ENCODE measurements at places on chromosomes 1 and 21.

GRCh38 chr21:15254111-15254510 lies 189.3 kb upstream of the NRIP1 start:
- DNase-seq: no peak

DNA sequence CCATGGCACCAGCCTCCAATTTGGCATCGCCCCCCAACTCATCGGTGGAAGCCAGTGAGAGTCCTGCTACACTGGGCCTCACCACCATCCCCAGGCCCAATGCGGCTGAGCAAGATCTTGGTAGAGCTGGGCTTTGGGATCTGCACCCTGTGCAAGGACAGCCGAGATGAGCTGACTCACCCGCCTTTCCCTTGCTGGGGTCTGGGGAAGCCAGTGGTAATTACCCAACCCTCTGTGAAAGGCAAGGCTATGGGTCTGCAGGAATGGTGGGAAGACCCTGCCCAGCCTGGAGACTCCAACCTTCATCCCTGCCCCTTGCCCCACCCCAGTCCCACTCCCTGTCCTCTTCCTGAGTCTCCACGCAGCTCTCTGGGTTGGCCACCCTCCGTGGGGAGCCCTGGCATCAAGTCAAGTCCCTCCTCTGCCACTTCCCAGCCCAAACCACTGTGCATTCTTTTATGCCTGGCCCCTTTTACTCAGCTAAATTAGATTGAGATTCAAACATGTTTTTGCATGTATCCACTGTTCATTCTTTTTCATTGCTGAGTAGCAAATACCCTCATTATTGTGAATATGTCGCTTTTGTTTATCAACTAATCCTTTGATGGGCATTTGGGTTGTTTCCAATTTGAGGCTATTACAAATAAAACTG lies 8.8 kb downstream of the SMCP start:
- DNase-seq: no peak

DNA sequence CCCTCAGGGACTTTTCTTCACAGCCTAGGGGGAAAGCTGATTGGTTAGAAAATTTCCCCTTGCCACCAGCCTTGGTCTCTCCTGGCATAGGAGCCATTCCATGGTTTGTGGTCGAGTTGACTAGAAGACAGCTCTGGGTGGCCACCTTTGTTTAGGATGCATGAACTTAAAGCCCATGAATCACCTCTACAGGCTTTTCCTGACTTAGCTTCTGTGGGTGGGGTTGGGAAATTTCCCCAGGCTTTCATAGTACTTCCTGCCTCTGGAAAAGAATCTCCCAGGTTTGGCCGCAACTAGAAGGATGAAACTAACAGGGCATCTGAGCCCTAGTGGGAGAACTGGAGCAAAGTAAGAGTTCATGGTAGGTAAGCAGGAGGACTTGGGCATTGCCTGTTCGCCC lies 72.6 kb downstream of the SNRPE start:
- no peak for DNase-seq

DNA sequence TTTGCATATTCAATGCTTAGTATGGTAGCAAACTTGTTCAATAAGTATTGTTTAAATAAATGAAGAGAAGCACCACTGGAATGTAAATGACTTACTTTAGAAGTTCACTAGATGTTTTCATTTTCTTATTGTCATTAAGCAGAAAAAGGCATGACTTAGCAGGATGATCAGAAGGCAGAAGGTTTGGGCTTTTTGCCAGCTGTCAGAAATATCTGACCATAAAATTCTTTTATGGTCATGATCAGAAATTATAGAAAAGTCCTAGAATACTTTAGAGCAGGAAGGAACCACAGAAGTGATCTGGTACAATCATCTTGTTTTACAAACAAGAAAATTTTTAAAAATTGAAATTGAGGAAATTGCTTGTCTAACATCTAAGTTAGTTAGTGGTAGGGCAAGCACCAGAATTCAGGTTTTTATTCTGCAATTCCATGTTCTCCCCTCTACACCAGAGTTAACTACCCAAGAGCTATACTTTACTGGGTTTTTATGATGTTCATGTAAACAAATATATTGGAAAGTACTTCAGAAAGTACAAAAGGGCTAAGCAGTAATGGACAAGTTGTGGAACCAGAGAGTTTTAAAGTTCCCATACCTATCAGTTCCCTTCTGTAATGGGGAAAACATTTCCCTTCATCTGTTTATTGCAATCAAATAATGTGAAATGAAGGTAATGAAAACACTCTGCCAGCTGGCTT lies 10.1 kb downstream of the FMO5 start:
- no peak for DNase-seq

DNA sequence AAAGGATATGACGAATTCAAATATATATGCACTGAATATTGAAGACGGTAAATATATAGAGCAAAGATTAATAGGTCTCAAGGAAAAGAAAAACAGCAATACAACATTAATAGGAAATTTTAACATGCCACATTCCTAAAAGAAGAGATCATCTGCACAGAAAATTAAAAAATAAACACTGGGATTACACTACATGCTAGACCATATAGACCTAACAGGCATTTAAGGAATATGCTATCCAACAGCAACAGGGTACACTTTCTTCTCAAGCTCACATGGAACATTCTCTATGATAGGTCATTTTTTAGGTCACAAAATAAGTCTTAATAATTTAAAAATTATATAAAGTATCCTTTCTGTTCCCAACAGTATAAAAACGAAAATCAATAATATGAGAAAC lies 1038.3 kb downstream of the KCNT2 start:
- DNase-seq: no peak

DNA sequence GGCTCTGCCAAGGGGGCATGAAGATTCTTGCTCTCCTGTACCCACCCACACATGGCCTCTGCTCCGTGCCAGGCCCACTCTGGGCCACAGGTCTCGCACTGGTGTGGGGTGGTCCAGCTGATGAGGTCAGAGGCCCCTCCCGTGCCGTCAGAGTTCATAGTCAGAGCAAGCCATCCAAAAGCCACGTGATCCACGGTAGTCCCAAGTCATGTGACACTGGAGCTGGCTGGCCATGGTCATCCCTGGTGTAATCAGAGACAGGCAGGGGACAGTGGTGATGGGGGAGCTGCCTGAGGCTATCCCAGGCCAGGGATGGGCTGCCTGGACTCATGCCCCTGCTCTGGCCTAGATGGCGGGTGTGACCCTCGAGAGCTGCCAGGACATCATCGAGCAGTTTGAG lies 10.5 kb downstream of the PLCH2 start:
- DNase-seq: no peak

GRCh38 chr1:73784026-73784425 lies 413.9 kb downstream of the LRRIQ3 start:
- no peak for DNase-seq

DNA sequence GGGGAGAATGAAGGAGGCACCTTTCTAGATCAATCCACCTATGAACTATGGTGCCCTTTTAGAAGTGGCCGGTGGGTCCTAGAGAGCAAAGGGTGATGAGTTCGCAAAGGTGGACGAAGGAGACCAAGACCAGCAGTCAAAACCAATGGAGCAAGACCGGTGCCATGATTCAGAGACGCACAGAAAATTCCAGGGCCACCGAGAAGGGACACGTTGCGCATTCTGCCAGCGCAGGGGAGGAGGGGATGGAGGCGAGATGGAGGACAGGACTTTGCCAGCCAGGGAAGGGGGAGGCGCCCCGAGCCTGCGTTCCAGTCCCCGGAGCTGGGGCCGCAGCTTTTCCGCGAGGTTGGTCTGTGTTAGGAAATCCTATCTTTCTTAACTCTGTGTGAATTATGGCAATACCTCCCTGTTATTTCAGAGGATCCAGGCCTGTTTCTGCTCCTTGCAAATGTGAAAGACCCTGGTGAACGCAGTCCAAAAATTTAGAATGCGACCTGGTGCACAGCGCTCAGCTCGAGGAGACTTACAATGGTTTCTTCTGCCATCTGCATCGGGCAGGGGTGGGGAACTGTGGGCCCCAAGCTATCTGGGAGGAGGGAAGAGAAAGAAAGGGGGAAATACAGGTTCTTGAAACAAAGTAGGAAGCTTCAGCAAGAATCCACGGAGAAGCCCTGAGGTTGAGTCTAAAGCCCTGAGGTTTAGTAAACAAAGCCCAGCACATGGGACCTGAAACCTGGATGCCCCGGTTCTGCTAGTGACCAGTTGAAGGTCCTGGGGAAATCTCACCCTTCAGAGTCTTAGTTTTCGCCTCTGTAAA lies 129.4 kb downstream of the MRPS6 start:
- DNase-seq: no peak

DNA sequence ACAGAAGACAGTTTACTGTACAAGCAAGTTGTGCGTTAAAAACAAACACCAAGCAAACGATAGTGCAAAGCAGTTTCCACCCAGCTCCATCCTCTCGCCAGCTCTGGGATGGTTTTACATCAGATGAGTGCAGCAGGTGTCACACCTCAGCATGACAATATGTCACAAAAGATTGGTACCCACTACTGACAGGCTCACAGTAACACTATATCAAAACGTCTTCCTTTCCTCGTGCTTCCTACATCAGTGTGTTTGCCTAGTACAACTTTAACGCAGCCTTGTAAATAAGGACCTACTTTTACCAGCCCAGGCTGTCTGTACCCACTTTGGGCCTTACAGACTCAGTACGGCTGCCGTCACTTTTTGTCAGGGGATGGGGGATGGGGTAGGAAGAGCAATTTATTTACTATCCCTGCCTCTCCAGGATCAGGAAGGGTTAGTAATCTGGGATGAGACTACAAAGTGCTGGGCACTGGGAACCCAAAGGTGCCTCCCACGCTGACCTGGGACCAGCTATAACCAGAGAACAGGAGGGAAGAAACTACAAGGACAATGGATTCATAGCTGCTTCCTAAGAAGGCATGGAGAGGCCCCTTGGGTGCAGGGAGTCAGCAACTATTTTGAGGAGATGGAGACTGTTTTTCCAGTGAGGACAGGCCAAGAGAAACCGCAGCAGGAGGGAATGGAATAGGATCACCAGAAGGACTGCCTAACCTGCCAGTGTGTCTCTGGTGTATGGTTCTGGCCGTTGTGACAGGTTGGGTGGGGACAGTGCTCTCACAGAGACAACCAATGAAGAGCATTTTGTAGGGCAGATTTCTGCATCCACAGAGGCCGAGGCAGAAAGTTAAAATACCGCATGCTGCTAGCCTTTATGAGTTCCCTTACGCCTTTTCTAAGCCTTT lies 30.2 kb downstream of the RUNX3 start:
- no peak for DNase-seq

- peak; percentile 99 for DNase-seq
Measured at GRCh38 chr1:944341-945325, 14.4 kb downstream of the NOC2L start.
